ENCODE measurements at places on chromosomes 1 and 21.

- H3K4me3 ChIP-seq = no peak overlapping the region
- H3K4me1 ChIP-seq = no peaks in the 10 kb centered on the region
- no peak overlapping the region for H3K27ac ChIP-seq
- no peaks in the 10 kb centered on the region for H3K36me3 ChIP-seq
Observed at GRCh38 chr21:15272591-15272990, 207.8 kb upstream of the NRIP1 start.

- no peaks in the 10 kb centered on the region for H3K36me3 ChIP-seq
- no peak overlapping the region for H3K4me3 ChIP-seq
- no peak overlapping the region for H3K27ac ChIP-seq
- DNase-seq = no peak
- H3K27me3 ChIP-seq = no peaks in the 10 kb centered on the region
Observed at GRCh38 chr1:242754926-242755325, 230.4 kb upstream of the PLD5 start.

DNA sequence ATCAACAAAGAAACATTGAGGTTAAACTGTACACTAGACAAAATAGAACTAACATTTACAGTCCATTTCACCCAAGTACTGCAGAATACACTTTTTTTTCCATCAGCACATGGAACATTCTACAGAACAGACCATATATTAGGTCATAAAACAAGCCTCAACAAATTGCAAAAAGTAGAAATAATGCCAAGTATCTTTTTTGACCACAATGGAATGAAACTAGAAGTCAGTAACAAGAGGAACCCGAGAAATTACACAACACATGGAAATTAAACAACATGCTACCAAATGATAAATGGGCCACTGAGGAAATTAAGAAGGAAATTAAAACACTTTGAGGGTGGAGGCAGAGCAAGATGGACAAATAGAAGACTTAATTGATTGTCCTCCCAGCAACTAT lies 8.4 kb upstream of the C1orf185 start:
- no peaks in the 10 kb centered on the region for H3K36me3 ChIP-seq
- no peaks in the 10 kb centered on the region for H3K4me1 ChIP-seq
- H3K27ac ChIP-seq = no peak overlapping the region
- DNase-seq = no peak
- no peaks in the 10 kb centered on the region for H3K27me3 ChIP-seq

GRCh38 chr21:25465263-25465662 lies 142.0 kb downstream of the MRPL39 start:
- DNase-seq = no peak
- H3K36me3 ChIP-seq = no peaks in the 10 kb centered on the region
- no peak overlapping the region for H3K27ac ChIP-seq

DNA sequence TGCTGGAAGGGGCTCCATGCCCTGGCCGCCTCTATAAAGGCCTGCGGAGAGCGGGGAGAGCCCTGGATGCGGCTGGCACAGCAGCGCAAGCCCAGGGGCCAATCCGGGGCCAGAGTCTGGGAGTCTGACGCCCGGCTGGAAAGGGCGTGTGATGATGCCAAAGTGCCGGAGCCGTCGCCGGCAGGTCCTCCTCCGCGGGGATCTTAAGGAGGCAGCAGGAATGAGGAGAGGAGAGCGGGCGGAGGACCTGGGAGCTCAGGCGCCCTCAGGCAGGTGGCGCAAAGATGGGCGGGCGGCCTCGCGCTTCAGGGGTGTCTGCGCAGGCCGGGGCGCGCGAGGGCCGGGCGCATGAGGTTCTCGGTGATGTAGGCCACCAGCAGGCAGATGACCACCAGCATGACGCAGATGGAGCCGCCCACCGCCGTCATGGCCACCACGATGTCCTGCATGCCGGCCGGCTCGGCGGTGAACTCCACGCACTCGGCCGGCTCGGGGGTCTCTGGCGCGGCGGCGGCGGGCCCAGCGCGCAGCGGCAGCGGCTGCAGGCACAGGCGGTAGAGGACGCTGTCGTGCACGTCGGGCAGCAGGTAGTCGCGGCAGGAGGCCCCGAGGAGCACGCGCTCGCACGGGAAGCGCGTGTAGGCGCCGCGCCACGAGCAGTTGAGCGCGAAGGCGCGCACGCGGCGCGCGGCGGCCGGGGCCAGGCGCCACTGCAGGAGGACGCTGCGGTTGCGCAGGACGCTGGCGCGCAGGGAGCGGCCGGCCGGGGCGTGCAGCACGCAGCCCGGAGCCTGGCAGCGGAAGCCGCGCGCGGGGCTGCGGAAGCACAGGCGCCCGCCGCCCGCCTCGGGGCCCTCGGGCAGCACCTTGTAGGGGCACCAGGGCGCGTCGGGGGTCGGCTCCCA lies 653 bp downstream of the FNDC10 start:
- peaks cover 26% of the 10 kb centered on the region for H3K27me3 ChIP-seq
- no peaks in the 10 kb centered on the region for H3K36me3 ChIP-seq
- H3K4me1 ChIP-seq = peaks cover 9% of the 10 kb centered on the region

DNA sequence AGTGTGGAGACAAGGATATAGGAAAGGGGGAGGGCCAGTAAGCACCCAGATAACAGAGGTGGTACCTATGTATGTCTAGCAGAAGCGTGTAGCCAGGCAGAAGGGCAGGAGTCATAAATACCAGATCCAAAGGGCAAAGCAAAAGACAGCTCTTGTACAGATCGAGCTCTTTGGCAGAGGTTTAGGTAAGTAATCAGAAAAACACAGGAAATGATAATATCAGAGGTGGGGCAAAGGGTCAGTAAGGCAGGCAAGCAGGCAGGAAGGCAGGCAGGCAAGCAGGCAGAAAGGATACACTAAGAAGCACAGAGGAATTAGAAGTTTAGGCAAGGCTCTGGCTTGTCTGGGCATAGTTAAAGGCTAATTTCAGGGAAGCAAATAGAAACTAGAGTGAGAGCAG lies 22.7 kb upstream of the SLFNL1 start:
- H3K36me3 ChIP-seq = peaks cover 8% of the 10 kb centered on the region
- peak overlapping the region; percentile 57 for H3K27ac ChIP-seq
- DNase-seq = no peak
- peaks cover 5% of the 10 kb centered on the region for H3K4me1 ChIP-seq
- H3K4me3 ChIP-seq = no peak overlapping the region
- H3K27me3 ChIP-seq = no peaks in the 10 kb centered on the region

DNA sequence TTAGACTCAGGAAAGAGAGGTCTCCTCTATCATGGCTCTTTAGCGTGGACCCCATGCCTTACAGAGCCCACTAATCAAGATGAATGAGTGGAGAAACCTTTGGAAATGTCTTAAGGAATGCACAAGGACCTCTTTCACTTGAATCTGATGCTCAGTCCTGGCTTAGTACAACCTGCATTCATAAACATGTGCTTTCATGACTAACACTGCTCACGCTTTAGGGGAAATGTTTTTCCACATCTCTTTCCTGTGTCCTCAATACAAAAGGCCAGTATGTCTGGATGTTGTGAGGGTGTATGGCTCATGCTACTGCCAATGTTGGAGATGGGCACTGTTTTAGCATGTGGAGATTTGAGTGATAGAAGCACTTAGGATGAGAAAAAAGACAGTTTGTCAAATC lies 14.2 kb upstream of the GNG12 start:
- DNase-seq = no peak
- no peak overlapping the region for H3K27ac ChIP-seq
- H3K4me1 ChIP-seq = no peaks in the 10 kb centered on the region

GRCh38 chr1:42777852-42778251 lies 6.9 kb upstream of the TMEM269 start:
- H3K27ac ChIP-seq = no peak overlapping the region
- DNase-seq = peak; percentile 51
- H3K4me3 ChIP-seq = no peak overlapping the region
- H3K36me3 ChIP-seq = peaks cover 13% of the 10 kb centered on the region
- no peaks in the 10 kb centered on the region for H3K27me3 ChIP-seq

- peaks cover 27% of the 10 kb centered on the region for H3K36me3 ChIP-seq
- H3K4me1 ChIP-seq = peaks cover 16% of the 10 kb centered on the region
- DNase-seq = no peak
- no peaks in the 10 kb centered on the region for H3K27me3 ChIP-seq
Observed at GRCh38 chr1:208203127-208203847, 40.9 kb downstream of the PLXNA2 start.

DNA sequence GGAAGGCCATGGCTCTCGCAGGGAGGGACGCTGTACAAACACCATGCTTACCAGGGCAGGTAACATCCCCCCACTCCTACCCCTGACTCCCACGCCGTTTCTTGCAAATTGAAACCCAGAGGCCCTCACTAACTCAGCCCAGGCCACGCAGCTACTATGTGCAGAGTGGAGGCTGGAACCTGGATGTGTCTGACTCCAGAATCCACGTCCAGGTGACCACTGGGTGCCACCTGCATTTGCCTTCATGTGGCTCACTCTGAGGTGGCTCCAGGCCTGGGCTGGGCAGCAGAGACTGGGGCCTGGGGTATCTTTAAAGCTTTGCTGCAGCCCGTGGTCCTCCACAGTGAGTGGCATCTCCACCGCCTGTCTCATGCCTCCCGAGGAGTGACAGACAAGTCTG lies 29.6 kb upstream of the AJAP1 start:
- no peak for DNase-seq
- no peak overlapping the region for H3K27ac ChIP-seq
- no peak overlapping the region for H3K4me3 ChIP-seq
- no peaks in the 10 kb centered on the region for H3K27me3 ChIP-seq
- H3K36me3 ChIP-seq = no peaks in the 10 kb centered on the region

DNA sequence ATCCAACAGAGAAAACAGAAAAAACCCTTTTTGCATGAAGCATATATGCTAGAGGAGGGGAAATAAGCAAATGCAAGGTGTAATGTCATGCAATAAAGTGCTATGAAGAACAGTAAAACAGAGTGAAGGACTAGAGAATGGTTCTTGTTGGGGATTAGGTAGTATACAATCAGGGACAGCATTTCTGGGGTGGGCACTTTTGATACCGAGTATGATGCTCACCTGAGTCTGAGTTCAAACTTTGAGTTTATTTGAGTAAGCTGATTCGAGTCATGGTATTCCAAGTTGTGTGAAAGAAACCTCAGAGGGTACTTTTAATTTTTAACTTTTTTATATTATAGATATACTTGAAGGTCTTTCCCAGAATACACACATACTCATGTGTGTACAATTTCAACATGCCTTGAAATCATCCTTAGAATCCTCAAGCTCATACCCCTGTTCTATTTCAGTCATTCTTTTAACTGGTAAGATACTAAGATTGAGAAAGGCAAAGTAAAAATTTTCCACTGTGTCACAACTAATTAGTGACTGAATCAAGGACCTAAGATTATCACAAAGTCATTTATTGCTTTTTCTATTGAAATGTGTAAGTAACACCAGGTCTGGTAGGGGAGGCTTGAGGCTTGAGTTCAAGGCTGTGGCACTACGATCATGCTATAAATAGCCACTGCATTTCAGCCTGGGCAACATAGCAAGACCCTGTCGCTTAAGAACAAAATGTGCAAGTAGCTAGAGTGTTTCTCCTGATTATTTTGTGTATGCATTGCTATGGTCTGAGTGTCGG lies 12.1 kb downstream of the LRRC8B start:
- H3K27ac ChIP-seq = no peak overlapping the region
- H3K27me3 ChIP-seq = no peaks in the 10 kb centered on the region
- no peak overlapping the region for H3K4me3 ChIP-seq
- DNase-seq = no peak

DNA sequence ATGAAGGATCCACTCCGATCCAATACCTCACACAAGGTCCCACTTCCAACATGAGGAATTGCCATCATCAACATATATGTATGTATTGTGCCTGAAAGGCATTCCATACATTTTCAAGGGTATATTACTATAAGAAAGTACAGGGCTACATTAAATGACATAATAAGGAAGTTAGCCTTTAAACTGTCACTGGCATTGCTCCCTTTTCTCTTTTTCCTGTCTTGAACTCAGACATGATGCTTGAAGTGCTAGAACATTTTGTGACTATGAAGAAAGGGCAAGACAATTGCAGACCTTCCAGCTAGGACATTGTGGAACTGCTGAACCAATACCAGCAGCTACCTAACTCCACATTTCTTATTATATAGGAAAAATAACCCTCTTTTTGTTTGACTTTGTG lies 2.9 kb upstream of the TSPAN2 start:
- H3K4me3 ChIP-seq = no peak overlapping the region
- no peaks in the 10 kb centered on the region for H3K27me3 ChIP-seq
- no peak for DNase-seq
- no peak overlapping the region for H3K27ac ChIP-seq
- H3K36me3 ChIP-seq = no peaks in the 10 kb centered on the region

GRCh38 chr1:239914751-239915231 lies 176.9 kb upstream of the FMN2 start:
- no peak overlapping the region for H3K27ac ChIP-seq
- H3K27me3 ChIP-seq = no peaks in the 10 kb centered on the region
- DNase-seq = no peak

DNA sequence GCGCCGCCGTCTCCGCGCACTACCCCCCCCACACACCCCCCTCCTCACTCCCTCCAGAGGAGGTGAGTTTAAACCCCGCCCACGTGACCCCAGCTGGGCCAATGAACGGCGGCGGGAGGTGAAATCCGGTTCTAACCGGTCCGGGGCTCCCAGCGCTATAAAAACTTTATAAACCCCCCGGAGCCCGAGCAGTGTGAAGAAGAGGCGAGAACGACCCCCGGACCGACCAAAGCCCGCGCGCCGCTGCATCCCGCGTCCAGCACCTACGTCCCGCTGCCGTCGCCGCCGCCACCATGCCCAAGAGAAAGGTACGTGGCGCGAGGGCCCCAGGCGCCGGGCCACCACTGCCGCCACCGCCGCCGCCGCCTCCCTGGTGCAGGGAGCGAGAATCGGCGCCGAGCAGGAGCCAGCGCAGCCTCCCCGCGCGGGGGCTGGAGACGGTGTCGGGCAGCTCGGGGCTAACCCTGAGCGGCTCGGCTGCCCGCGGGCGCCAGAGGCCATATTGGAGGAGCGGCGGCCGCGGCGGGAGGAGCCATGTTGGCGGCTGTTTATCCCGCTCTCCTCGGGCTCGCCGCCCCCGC lies at the start of gene HMGN2:
TSS of gene HMGN2 (plus strand) at position 121 of the 581 bp plus-strand sequence. CDS start at position 294, 173 bp downstream.
- peak within 1 kb of the TSS; percentile 100 for H3K27ac ChIP-seq
- peaks cover 10% of the 10 kb centered on the region for H3K4me1 ChIP-seq
- no peaks in the 10 kb centered on the region for H3K27me3 ChIP-seq
- peaks cover 16% of the 10 kb centered on the region for H3K36me3 ChIP-seq
- H3K4me3 ChIP-seq = peak within 1 kb of the TSS; percentile 99

- H3K36me3 ChIP-seq = no peaks in the 10 kb centered on the region
- H3K27ac ChIP-seq = no peak overlapping the region
- H3K4me3 ChIP-seq = no peak overlapping the region
- H3K4me1 ChIP-seq = no peaks in the 10 kb centered on the region
Observed at GRCh38 chr1:5729636-5730145, 262.5 kb downstream of the NPHP4 start.

All from trophoblast cell (in vitro differentiated cells and primary cell).